ENCODE measurements at places on chromosomes 12 and 14.

- DNase-seq, result no peak
These were observed 17.3 kb upstream of the RND1 start for GRCh38 chr12:48882972-48883304.

GRCh38 chr14:37594238-37594970, 645 bp downstream of the FOXA1 start:
- DNase-seq, result peak; percentile 94

GRCh38 chr12:65372574-65372973, 94.1 kb downstream of the MSRB3 start:
- DNase-seq, result no peak

- DNase-seq, result no peak
These were observed 63.4 kb downstream of the LGMN start for GRCh38 chr14:92684801-92685560.

- DNase-seq, result no peak
These were observed 130.0 kb downstream of the TMEM117 start for GRCh38 chr12:43965899-43966298.

DNA sequence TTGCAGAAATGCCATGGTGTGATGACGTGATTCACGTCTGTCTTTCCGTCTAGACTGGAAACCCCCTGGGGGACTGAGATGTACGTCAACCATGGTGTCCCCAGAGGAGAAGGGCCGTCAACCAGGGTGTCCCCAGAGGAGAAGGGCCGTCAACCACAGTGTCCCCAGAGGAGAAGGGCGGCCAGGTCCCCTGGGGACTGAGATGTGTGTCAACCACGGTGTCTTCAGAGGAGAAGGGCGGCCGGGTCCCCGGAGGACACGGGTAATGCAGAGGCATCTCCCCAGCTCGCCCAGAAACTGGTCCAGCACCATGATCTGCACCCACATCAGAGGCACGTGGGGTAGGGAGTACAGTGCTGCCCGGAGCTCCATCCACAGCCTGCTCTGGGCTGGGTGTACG, 30.6 kb upstream of the GALNT9 start:
- no peak for DNase-seq

DNA sequence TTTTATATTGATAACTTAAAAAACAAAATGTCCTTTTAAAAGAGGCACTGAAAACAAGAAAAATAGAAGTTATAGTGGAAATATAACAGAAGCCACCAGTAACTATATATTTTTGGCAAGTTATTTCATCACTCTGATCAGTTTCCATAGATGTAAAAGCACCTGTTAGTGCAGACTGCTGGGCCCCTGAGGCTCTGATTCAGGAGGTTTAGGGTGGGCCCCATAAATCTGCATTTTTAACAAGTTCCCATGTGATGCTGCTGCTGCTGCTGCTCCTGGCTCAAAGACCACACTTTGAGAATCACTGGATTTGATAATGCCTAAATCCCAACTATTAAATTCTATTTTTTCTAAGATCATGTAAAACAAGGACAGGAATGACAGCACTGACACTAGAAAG, 251.1 kb downstream of the MED13L start:
- no peak for DNase-seq

DNA sequence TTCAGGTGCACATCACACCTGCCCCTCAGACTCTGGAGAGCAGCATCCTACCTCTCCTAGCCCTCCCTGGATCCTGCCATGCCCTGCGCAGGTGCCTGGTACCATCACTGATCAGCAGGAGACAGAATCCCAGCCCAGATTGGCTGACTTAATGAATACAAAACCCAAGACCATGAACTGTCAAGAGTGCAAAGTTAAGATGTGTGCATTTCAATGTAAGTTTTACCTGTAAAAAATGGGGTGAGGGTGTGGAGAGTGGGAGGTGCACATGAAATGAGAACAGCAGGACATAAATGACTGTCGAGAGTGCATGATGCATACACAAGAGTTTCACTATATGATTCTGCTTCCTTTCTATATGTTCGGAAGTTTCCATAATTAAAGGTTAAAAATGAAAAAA, 57.9 kb upstream of the GPR68 start:
- DNase-seq, result no peak

DNA sequence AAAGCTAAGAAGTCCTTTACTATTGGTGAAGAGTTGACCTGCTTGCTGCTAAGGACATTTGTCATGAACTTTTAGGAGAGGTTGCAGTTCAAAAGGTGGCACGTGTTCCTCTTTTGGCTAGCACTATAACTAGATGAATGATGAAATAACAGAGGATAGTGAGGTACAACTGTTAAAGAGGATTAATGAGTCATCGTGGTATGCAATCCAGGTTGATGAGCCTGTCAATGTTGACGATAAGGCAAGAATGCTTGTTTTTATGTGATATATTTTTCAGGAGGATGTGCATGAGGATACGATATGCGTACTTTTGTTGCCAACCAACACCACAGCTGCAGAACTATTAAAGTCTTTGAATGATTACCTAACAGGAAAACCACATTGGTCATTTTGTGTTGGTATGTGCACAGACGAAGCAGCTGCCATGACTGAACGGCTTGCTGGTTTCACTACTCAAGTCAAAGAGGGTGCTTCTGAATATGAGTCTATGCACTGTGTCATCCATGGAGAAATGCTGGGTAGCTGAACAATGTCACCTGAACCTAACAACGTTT, 10.6 kb downstream of the CEP128 start:
- no peak for DNase-seq

GRCh38 chr12:116933512-116934246, 22.9 kb downstream of the FBXW8 start:
- no peak for DNase-seq

- DNase-seq, result no peak
These were observed 359.2 kb upstream of the ATP2B1 start for GRCh38 chr12:90067791-90068190.

GRCh38 chr12:19938491-19938890, 429.8 kb upstream of the PDE3A start:
- no peak for DNase-seq

DNA sequence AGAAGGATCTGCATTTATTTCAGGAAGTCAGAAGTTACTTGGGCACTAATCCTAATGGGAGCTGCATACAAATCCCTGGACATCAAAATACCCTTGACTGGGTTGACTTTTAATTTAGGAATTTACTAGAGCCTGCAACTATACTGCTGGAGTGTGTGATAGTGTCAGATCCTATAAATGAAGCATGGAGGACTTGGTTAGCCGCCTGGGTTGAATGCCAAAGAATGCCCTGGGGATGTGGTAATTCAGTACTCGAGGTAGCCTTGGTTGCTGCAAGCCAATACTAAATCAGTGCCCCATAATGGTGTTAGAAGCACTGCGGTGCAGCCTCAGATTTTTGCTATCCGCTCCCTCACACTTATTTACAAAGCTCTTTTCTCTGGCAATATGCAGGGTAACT, 184.9 kb downstream of the CAPZA3 start:
- DNase-seq, result no peak

DNA sequence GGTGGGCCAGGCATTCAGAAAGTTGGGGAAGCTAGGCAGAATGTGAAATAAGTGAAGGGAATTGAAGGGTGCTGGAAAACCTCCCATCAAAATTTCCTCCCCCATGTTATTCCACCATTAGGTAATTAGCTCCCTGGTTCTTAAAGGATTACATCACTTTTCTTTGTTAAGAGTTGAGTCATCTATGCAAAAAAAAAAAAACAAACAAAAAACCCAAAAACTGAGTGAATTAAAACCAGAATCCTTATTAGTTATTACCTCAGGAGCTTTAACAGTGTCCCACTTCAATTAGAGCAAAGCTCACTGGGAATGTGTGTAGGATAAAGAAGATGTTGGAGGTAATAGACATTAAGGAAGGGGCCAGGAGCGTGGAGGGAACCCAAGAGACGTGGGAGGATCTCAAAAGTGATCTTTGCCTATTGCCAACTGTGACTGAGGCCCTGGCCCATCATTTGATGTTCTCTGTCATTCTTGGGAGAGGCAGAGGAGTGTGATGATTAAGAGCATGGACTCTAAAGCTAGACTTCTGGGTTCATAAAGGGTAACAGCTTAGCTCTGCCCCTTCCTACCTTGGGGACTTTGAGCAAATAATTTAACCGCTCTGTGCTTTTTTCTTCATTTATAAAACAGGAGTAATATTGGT, 364.7 kb downstream of the APAF1 start:
- DNase-seq, result no peak

DNA sequence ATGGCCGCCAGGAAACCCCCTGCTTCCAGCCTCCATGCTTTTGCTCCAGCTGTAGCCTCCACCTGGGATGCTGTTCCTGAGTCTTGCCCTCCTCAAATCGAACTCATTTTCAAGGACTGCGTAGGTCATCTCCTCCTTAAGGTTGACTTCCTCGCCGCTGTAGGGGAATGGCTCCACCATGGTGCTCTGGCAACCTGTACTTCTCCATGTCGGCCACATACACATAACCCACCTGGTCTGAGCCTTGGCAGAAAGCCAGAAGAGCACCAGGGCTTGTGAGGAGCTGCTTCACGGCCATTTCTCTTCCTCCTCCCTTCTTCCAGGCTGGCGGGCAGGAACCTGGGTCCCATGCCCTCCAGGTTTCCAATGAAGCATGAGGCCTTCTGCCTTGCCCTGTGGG, 36.7 kb upstream of the BEGAIN start:
- no peak for DNase-seq

- no peak for DNase-seq
These were observed 44.9 kb downstream of the LIN7A start for GRCh38 chr12:80892597-80893445.

- DNase-seq, result no peak
These were observed 36.6 kb downstream of the EID3 start for GRCh38 chr12:104340177-104340576.

- no peak for DNase-seq
These were observed 44.4 kb upstream of the PLEKHA5 start for GRCh38 chr12:19085090-19085489.

DNA sequence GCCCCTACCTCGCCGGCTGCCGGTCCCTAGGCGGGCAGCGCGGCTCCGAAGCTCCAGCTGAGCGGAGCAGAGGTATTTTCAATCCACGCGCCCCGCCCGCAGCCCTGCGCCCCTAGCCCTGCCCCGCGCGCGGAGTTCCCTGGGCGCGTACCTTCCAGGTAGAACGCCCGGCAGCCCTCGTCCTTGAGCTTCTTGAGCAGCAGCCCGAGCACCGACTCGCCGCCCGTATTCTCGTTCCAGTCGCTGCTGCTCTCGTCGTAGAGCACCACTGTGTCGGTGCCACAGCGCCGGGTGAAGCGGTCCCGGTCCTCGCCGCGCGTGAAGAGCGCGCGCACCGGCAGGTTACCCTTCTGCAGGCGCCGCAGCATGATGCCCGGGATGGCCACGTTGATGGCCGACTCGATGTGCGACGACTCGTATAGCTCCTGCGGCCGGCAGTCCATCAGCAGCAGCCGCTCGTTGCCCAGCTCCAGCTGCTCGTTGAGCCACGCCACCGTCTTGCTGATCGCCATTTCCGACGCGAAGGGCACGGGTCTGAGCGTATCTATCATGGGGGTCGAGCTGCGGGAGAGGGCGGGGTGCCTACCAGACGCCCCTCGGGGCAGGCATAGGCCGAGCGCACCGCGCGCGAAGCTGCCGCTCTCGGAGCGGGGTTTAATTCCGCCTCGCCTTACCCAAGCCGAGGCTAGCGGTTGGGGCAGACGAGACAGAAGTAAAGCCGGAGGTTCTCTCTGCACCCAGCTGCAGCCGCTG, 636 bp downstream of the DUSP6 start:
- no peak for DNase-seq

- no peak for DNase-seq
These were observed 816 bp upstream of the SLC8A3 start for GRCh38 chr14:70189456-70190077.

DNA sequence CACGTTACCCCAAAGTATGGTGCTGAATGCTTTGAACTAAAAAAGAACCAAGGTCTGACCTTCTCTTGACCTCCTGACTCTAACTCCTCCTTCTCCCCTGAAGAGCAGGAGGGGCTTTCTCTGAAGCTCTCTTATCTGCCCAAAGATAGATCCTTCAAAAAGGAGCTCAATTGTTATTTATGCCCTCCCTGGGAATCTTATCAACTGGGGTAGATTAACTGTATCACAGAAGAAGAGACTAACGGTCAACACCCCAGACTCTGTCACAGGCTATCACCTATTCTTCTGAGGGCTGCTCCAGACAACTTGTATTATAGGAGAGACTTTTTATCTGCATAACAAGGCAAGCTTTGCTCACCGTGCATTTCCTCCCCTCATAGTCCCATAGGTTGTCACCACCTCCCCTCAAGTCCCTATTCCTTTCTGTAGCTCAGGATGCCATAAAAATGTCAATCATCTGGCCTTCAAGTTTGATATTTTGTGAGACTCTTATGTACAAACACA, 86.6 kb downstream of the PAPLN start:
- DNase-seq, result no peak

DNA sequence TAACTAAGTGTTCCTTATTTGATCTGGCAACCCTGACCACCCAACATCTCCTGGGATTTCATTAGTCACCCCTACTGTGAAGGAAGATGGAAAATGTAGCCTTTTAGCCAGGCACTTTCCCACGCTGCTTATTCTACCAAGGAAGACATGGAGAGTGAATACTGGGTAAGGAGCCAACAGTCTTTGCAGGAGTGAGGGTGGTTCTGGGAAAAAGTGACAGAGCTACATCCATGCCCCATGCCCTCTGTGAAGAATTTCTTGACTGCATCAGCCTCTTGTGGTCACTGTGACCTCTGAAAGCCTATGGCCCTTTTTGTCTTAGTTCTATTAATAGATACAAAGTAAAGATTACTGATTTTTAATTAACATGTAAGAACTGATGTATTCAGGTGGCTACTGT, 196.0 kb upstream of the EEA1 start:
- no peak for DNase-seq

DNA sequence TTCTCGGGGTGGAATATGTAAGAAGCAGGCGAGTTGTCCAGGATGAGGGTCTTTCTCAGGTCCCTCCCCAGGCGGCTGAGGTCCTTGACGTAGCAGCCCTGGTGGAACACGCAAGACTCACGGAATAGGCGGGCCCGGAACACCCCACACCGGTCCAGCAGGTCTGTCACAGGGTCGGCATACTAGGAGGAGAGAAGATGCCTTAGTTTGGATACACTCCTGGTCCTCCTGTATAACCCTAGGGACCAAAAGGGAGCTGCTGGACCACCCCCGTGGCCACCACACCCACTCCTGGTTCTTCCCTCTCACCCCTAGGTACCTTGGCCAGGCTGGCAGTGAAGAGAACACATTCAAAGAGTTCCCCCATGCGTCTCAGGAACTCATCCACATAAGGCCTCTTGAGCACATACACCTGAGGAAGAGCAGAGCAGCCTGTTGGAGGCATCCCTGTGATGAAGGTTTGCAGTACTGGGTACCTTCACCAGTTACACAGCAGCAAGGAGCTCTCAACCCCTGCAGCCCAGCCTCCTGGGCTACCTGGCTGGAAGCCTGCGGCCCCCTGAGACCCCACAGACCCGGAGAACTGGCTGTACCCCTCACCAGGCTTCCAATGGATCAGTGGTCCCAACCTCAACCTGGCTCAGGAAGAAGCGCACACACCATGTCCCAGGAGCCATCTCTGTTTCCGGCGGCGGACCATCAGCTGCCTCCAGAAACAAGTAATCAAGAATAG, 5.5 kb upstream of the AVIL start:
- no peak for DNase-seq
